CD4-positive, alpha-beta T cell treated with Interleukin-21 for 1 hour (primary cell): ENCODE measurements at places on chromosomes 2 and 18.

- DNase-seq: no peak
These were observed 88.8 kb downstream of the FHOD3 start for GRCh38 chr18:36386150-36386920.

GRCh38 chr2:56505885-56506284, 322.1 kb downstream of the CCDC85A start:
- DNase-seq: no peak

GRCh38 chr18:73824671-73825070, 323.0 kb downstream of the FBXO15 start:
- DNase-seq: no peak

DNA sequence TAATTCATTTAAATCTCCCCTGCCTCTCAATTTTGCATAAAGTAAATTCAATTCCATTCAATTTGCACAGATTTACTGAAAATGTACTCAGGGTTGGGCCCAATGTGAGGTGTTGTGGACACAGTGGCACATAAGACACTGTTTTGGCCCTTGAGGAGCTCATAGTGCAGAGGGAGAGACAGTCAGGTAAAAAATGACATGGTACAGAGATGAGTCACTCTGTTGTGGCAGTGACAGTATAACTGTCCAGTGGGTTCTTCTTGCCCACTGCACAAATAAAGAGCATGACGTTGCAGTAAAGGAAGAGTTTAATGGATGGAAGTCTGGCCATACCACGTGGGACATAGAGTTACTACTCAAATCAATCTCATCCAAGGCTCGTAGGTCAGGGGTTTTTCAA, 400.3 kb upstream of the TRIB2 start:
- no peak for DNase-seq

DNA sequence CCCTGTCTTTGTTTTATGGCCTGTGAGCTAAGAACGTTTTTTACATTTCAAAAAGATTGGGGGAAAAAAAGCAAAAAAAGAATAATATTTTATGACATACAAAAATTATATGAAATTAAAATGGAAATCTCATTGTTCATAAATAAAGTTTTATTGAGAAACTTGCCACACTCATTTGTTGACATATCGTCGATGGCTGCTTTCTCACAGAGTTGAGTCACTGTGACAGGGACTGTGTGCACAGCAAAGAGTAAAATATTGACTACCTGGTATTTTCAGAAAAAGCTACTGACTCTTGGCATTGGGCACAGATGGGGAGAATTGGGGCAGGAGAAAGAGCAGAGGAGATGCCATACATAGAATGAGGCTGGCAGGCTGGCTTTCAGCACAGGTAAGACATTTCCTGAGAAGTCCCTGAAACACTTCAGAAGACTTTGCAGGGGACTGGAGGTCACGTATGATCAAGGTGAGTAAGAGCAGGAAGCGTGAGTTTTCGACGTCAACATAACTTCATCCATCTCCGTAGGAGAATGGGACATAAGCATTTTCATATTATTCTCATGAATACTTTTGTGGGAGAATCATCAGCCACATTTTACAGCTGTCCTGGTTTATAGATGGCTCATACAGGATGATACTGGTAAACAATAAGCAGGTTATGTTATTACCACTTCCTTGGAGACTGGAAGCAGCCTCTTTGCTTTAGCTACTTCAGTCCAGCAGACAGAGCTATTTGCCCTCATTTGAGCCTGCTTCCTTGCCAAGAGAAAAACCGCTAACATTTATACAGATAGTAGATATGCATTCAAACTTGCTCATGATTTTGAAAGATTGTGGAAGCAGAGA, 32.5 kb upstream of the PUM2 start:
- DNase-seq: no peak

DNA sequence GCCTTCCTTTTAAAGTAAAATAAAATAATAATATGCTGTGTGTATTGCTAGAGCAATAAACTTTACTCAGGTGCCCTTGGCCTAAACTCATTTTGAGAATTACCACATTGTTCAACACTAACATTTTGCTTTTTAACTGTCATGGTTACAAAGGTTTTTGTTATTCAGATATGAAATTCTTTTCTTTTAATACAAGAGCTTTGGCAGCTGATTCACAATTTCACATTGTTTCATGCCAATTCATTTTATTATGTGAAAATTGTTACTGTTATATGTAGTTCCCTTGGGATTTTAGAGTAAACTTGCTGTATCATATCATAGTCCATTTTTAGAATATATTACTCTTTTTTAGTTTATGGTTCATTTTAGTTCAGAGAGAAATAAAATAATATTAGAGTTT, 65.8 kb upstream of the ZNF804A start:
- DNase-seq: no peak

DNA sequence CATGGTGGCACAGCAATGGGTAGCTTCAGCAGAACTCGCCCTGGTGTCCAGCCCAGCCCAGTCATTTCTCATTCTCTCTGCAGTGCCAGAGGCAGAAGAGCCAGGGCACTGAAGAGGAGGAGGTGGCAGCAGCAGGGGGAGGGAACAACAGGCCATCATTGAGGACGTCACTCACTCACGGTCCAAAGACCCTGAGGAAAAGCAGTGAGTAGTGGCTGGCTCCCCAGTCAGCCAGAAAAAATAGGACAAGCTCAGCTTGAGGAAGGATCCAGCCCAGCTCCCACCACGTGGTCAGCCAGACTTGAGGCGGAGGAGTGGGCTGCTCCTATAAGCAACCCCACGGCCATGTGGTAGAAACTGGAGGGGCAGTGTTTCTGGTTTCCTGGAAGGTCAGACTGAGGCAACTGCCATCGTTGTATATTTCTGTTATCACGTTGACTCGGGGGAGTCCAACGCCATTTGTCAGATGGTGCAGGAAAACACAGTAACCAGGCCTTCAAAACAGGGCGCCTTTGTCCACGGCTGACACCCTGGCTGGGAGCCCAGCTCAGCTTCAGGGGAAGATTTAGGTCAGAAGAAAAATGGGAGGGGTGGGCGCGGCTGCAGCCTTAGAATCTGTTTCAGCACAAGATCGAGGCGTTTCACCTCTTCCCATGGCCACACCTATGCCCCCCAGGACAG, 19.0 kb upstream of the TMEM247 start:
- DNase-seq: no peak

- no peak for DNase-seq
These were observed 294.2 kb upstream of the NCKAP5 start for GRCh38 chr2:133862400-133862977.

GRCh38 chr2:143051465-143051864, 77.8 kb upstream of the ARHGAP15 start:
- DNase-seq: no peak

- DNase-seq: no peak
These were observed 426.1 kb downstream of the DCC start for GRCh38 chr18:52766002-52766545.
